ENCODE measurements at places on chromosomes 6 and 20. TPM values are rescaled to one million over a fixed set of nuclear protein-coding genes. Genes with fewer than 3 reads are reported as not detected.

Gene PAK5
- total RNA-seq = not detected

Gene DNAH8
- not detected for total RNA-seq

Gene KCNG1
- 108 TPM for total RNA-seq

Gene NKX2-2
- not detected for total RNA-seq

Gene TOX2
- total RNA-seq = 2.1 TPM
